LHCN-M2 (cell line): ENCODE measurements at places on chromosomes 16 and 17. TPM values are rescaled to one million over a fixed set of nuclear protein-coding genes. Genes with fewer than 3 reads are reported as not detected.

The CLEC3A gene
- not detected in 2 replicates for total RNA-seq

The AIPL1 gene
- total RNA-seq, result not detected in 2 replicates

The WFIKKN1 gene
- total RNA-seq, result 0.06 TPM in 1 of 2 replicates, not detected in the other

The SLC25A39 gene
- total RNA-seq, result 113 and 136 TPM in 2 replicates

The NPIPB13 gene
- 0.57 and 0.58 TPM in 2 replicates for total RNA-seq

The CA10 gene
- total RNA-seq, result not detected in 2 replicates

The SDR42E2 gene
- total RNA-seq, result not detected in 2 replicates

The KCNJ16 gene
- total RNA-seq, result not detected in 2 replicates

The HOXB9 gene
- total RNA-seq, result 3.6 and 5.1 TPM in 2 replicates

The OSGIN1 gene
- 5.8 and 6.5 TPM in 2 replicates for total RNA-seq

The TMEM114 gene
- total RNA-seq, result not detected in 2 replicates

The ABCA10 gene
- not detected in 2 replicates for total RNA-seq

The ABCC1 gene
- total RNA-seq, result 10.3 and 11.5 TPM in 2 replicates

- peak; percentile 44 for DNase-seq
Observed at GRCh38 chr17:63171428-63172393, 205.7 kb downstream of the TANC2 start.

DNA sequence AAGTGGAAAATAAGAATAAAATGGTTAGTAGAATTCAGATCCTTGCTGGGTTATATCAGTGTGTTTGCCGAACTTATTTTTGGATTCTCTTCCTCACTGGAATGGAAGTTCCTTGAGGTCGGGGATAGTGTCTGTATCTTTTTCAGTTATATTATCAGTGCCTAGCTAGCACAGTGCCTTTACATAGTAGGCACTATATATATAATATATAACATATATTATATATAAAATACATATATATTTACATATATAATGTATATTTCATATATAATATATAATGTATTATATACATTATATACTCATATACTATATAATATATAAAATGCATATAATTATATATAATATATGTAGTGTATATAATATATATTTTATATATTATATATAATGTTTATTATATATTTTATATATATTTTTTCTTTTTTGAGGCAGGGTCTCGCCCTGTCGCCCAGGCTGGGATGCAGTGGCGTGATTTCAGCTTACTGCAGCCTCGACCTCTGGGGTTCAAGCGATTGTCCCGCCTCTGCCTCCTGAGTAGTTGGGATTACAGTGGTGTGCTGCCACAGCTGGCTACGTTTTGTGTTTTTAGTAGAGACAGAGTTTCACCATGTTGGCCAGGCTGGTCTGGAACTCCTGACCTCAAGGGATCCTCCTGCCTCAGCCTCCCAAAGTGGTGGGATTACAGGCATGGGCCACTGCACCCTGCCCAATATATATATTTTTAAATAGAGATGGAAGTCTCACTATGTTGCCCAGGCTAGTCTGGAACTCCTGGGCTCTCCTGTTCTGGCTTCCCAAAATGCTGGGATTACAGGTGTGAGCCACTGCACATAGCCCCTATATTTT lies 3.2 kb downstream of the NFATC3 start:
- no peak for DNase-seq

DNA sequence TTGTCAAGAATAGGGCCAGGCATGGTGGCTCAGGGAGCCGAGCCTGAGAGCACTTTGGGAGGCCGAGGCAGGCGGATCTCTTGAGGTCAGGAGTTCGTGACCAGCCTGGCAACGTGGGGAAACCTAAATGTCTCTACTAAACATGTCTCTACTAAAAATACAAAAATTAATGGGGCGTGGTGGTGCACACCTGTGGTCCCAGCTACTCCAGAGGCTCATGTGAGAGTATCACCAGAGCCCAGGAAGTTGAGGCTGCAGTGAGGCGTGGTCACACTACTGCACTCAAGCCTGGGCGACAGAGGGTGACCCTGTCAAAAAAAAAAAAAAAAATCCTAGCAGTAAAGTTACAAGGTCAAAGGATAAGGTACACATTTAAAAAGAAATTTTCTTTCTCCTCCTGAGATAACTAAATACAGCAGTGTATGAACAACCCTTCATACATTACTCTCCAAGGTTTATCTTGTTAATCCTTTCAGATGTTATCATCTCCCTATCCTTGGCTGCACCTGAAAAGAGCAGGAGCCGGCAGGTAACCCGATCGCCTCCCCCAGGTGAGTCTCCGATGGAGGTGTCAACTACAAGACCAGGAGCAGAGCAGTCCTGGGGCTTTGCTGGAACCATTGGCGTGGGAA lies 122.3 kb downstream of the GOSR1 start:
- DNase-seq, result no peak

DNA sequence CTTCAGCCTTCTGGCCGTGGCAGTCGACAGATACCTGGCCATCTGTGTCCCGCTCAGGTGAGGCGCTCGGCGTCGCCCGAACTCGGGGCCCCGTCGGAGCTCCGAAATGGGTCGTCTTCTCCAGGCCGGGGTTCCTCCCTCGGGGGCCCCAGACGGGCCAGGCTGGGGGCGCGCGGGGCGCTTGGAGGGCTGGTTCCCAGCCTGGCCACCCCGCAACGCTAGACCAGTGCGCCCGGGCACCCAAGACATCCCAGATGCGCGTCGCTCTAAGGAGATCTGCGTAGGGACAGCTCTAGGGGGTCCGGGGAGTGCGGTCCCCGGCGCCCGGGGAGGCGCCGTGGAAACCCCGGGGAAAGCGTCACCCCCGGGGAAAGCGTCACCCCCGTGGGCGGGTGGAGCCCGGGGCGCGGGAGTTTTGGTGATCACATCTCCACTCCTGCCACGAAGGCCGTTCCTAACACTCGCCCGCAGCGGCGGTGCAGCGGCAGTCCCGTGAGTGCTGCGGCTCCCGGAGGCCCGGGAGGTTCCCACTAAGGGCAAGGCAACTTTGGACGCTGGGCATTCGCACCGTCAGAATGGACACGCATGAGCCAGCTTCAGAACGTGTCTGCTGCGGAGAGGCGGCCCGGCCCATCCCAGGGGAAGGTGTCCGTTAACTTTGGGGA lies 729 bp downstream of the ADORA2B start:
- DNase-seq, result no peak

- DNase-seq, result no peak
Observed at GRCh38 chr16:68005786-68006286, 6.6 kb upstream of the DPEP2 start.

DNA sequence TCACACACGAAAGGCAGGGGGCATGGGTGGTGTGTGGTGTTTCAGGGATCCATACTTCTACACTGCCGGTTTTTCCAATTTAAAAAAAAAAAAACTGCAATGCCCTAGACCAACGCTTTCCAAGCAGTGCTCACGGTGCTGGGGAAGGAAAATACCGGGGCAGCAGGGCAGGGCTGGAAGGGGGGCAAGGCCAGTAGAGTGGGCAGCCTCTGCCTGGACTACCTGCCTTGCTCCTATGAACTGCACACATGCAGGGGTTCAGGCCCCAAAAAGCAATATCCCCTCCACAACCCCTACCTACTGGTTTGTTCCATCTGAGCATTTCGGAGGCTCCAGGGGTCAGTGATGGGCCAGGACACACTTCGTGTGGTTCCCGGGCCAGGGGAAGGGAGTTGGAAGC lies 29.4 kb downstream of the RPH3AL start:
- no peak for DNase-seq

- peak; percentile 41 for DNase-seq
Observed at GRCh38 chr17:35051579-35052240, 11.8 kb downstream of the RFFL start.

- DNase-seq, result no peak
Observed at GRCh38 chr17:47278561-47278960, 24.9 kb downstream of the ITGB3 start.

- DNase-seq, result peak; percentile 23
Observed at GRCh38 chr17:32007463-32008298, 498 bp downstream of the LRRC37B start.

- no peak for DNase-seq
Observed at GRCh38 chr17:79803421-79803996, 6.6 kb upstream of the CBX8 start.

- DNase-seq, result no peak
Observed at GRCh38 chr17:75231071-75231470, 25.6 kb downstream of the NUP85 start.

GRCh38 chr17:60169921-60170817 lies 20.4 kb downstream of the CA4 start:
- DNase-seq, result peak; percentile 25

DNA sequence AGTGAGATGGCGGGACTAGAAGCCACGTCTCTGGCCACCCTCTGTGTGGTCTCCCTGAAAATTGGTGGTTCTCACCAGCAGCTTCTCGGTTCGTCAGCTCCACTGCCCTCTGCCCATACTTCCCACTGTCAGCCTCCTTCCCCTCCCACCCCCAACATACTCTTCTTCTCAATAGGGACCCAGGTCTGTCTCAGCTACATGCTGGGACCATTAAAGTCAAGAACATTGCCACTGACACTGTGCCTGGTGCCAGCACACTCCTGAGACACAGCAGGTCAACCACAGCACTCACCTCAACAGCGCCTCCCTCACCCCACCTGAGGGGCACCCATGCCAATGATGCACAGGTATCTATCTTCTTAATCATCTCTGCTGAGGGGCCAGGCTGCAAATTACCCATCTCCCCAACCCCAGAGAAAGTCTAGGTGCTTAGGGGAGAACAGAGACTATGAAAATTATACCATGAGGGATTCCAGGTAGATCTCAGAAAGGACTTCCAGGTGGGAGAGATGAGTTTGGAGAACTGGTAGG lies 1.3 kb downstream of the PLXDC1 start:
- DNase-seq, result no peak

GRCh38 chr17:72954579-72954978 lies 137.9 kb downstream of the SLC39A11 start:
- no peak for DNase-seq

DNA sequence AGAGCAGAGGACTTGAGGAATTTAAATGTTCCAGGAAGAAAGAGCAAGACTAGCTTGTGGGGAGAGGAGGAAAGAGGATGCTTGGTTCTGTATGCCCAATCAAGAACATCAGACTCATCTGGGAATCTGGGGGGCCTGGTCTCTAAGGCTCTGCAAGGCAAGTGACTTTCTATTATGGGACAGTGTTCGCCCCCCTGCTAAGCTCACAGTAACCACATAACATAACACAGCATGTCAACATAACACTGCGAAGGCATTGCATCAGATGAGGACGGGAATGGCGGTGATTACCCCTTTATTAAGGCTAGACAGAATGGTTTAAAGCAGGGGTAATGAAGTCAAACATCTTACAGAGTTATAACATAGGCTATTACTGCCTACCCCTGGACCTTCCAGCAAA lies 176.6 kb upstream of the IRX6 start:
- DNase-seq, result no peak

DNA sequence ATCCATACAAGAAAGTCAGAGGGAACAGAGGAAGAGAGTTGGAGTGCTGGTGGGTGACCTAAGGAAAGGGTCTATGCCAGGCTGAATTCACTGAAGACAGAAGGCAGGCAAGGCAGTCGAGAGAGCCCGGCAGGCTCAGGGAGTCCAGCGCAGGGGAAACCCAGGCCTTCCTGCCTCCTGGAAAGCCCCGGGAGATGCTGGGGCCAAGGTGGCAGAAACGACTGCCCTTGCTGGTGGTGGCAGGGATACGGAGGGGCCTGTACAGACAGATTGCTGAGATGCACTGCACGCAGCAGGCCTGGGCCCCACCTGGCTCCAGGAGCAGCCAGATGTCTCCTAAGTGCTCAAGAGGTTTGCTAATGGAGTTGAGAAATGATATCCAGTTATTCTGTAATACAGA lies 59.8 kb downstream of the GTF3C1 start:
- DNase-seq, result no peak

DNA sequence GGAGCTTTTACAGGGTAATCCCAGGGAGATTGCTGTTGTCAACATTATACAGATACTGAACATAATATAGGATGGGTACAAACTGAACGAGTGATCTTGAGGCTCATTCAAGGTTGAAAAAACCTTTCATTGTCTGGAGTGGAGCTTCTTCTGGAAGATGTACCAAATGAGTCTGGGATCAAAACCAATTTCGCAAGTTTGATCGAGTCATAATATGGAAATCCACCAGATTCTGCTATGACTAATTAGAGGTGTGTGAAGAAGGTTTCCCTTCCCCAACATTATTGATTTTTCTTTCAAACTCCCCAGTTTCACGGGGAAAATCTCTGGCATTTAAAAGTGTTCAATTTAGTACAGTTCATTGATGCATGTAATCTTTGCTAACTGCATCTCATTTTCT lies 324.1 kb downstream of the ZFHX3 start:
- DNase-seq, result peak; percentile 56

DNA sequence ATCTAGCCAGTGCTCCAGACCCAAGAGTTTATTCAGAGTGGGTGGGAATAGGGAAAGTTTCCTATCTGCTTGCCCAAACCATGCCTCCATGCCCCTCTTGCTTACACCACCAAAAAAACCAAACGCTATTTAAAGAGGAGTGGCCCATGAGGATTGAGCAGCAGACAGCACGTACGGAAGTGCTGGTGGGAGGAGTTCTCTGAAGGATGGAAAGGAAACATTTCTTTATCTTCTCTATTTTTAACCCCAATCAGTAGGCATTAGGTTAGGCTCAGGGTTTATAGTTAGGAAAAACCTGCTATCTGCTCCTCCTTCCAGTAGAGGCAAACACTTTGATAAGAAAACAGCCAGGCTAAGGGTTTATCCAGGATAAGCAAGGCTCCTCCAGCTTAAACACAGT lies 235.3 kb downstream of the ZFHX3 start:
- DNase-seq, result no peak

GRCh38 chr17:17535957-17536356 lies 39.8 kb upstream of the RASD1 start:
- DNase-seq, result peak; percentile 35

- DNase-seq, result peak; percentile 77
Observed at GRCh38 chr17:16568541-16569357, at the start of gene ZNF287. Gene ZNF287, minus strand, starts transcription at chr17:16569204. Its CDS starts 1,473 bp downstream, at chr17:16567731.

- peak; percentile 57 for DNase-seq
Observed at GRCh38 chr16:66899310-66899944, 19.1 kb downstream of the PDP2 start.

GRCh38 chr17:7208754-7209460 lies 10.7 kb downstream of the DLG4 start:
- no peak for DNase-seq

DNA sequence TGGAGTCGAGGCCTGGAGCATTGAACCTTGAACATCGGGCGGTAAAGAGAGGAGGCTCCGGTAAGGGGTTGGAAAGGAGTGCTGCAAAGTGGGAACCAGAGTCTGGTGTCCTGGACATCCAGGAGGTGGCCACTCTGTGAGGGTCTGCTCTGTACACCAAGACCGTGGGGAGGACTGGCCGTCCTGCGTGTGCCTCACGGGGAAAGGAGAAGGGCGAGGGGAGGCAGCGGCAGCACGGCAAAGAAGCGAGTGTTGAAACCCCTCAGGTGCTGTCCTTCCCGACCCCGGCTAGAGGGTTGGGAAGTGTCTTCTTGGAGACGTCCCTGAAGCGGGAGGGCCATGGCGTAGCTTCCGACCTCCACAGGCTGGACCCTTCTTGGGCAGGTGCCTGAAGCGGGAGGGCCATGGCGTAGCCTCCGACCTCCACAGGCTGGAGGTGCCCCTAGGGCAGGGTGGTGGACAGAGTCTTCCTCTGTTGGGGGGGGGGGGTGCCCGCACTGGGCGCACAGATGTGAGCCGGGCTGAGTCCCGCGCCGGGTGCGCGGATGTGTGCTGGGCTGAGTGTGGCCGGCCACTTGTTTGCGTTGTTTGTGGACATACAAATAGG lies 42.0 kb downstream of the FOXK2 start:
- no peak for DNase-seq

GRCh38 chr17:27237890-27238289 lies 56.0 kb upstream of the WSB1 start:
- no peak for DNase-seq
